Stimulated activated CD8-positive, alpha-beta memory T cell treated with anti-CD3 and anti-CD28 coated beads, Interleukin-7, amount 100 ng/mL, for 1 hour (primary cell): ENCODE measurements at places on chromosomes 4 and X.

DNA sequence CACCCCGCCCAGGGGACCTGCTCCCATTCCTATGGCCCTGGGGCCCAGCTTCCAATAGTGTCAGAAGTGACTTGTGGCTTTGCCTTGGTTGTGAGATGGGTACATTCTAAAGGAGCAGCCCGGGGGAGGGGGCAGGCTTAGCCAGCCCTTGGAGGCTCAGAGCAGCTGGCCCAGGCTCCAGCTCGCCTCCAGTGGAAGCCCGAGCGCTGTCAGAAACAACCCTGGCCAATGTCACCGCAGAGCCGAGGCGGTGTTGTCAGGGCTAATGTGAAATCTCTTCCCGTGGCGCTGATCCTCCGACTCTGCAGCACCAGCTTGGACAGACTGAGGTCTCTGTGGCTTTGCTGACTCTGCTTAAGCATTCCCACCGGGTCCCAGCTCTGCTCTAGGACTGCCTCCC, 29.2 kb upstream of the ZNF81 start:
- no peak for DNase-seq

- DNase-seq: no peak
Observed at GRCh38 chr4:183867247-183867646, 37.9 kb upstream of the STOX2 start.

GRCh38 chr4:33722800-33723516, 2521.4 kb downstream of the ARAP2 start:
- DNase-seq: no peak

DNA sequence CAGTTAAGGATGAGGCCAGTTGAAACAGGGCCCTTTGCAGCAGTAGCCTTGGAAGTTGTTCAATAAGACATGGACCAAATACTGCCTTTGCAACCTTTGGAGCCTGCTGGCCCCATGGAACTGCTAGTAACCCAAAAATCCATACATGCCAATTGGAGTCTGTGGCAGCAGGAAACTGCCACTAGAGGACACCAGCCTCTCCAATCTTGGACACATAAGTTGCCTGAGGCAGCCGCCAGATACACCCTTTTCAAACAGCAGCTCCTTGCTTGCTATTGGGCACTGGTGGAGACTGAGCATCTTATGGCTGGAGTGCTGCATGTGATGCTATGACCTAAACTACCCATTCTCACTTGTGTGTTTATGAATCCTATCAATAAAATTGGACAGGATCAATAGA, 14.8 kb upstream of the LAP3 start:
- no peak for DNase-seq

GRCh38 chr4:26766141-26766540, 94.5 kb upstream of the STIM2 start:
- DNase-seq: no peak

GRCh38 chr4:20882500-20882899, 182.2 kb downstream of the PACRGL start:
- no peak for DNase-seq

GRCh38 chr4:168257768-168258167, 60.8 kb downstream of the DDX60 start:
- DNase-seq: no peak

DNA sequence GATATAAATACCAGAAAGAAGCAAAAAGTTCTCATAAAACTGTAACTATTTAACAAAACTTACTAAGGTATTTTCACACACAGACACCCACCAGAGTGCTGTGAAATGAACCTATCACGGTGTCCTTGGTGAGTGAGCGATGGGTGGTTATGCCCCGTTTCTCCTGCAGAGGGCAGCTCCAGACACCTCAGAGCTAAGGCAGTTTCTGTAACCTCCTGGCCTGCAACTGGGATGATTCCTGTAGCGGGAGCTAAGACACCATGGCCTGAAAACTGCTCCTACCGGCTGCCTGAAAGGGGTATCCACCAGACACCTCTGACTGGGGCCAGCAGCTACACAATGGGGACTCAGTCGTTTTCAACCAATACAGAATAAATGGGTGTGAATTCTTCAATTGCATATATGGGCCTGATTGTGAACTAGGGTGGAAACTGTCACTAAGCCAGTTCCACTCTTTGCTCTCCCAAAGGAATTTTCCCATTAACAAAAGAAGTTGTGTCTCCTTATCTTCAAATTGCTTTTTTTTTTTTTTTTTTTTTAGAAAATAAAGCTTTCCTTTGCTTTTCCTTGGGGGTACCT, 2375.8 kb upstream of the TENM3 start:
- no peak for DNase-seq

- peak; percentile 19 for DNase-seq
Observed at GRCh38 chr4:173169428-173170181, 994 bp downstream of the GALNT7 start.

DNA sequence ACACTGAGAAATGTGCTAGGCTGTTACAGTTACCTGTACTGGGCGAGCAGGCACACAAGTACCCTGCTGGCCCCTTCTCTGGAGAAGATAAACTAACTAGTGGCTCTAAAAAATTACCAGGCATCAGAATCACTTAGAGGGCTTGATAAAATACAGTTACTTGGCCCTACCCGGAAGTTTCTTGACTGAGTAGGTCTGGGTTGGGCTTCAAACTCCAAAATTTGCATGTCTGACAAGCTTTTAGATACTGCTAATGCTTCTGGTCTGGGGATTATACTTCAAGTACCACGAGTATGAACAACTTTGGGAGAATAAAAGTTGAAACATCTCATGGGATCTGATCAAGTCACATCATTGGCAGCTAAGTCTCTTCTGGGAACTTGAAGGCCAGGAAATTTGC, 30.8 kb downstream of the CEP135 start:
- DNase-seq: no peak

DNA sequence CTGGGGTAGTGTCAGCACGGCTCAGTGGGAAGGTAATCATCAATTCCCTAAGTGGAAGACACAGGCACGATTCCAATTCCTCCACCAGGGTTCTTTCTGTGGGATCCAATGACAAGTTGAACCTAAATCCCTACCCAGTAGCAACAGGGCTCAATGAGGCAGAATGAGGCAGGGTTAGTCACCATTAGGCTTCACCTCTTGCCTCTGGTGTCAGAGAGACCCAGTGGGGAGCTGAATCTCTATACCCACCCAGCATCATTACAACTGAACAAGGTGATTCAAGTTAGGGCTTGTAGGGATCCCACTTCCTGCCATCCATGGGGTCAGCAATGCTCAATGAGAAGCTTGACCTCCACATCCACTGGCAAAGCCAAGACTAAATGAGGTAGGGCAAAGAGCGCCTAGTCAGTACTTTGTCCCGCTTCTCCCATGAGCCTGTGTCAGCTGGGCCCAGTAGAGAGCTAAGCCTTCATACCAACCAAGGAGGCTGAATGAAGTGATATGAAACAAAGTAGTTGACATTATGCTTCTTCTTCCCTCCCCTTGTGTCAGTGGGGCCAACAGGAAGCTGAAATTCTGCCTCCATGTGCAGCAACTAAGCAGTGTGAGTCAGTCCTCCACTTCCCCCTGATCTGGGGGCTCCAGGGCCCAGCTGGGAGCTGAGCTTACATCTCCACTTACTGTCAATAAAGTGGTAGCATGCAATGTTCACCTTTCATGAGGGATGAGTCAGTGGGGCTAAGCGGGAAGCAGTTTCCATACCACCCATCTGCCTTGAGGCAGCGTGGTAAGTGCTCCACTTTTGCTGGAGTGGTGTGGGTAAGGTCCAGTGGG, 36.4 kb upstream of the RBM41 start:
- no peak for DNase-seq

DNA sequence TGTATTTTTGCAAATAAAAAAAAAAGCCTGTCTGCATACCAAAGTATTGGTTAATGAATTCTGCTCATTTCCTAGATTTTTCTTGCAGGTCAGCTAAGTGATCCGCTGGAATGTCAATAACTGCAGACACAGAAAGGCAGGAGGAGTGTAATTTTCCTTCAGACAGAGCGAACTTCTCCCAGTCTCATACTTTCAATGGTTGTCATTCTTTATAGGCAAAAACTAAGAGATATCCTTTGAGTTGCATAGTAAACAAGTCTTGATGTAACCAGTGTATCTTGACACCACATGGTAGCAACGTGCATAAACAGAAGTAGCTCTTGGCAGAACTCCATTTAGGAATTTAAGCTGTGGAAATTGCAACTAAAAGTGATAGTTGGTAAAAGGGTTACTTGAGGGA, 8.2 kb downstream of the CAPN6 start:
- no peak for DNase-seq

DNA sequence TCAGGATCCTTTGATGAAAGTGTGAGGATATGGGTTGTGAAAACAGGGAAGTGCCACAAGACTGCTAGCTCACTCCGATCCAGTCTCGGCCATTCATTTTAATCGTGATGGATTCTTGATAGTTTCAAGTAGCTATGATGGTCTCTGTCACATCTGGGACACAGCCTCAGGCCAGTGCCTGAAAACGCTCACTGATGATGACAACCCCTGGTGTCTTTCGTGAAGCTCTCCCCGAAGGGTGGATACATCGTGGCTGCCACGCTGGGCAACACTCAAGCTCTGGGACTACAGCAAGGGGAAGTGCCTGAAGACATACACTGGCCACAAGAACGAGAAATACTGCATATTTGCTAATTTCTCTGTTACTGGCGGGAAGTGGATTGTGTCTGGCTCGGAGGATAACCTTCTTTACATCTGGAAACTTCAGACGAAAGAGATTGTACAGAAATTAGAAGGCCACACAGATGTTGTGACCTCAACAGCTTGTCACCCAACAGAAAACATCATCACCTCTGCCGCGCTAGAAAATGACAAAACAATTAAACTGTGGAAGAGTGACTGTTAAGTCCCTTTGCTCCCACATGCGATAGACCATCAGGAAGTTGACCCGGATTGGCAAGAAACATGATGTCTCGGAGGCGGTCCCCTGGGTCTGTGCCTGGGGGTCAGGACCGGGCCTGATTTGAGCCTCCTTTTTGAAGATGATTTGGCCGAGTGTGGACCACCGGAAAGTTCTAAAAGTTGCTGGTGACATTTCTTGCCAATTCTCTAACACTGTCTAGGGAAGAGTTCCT, 22.2 kb downstream of the LIAS start:
- no peak for DNase-seq

DNA sequence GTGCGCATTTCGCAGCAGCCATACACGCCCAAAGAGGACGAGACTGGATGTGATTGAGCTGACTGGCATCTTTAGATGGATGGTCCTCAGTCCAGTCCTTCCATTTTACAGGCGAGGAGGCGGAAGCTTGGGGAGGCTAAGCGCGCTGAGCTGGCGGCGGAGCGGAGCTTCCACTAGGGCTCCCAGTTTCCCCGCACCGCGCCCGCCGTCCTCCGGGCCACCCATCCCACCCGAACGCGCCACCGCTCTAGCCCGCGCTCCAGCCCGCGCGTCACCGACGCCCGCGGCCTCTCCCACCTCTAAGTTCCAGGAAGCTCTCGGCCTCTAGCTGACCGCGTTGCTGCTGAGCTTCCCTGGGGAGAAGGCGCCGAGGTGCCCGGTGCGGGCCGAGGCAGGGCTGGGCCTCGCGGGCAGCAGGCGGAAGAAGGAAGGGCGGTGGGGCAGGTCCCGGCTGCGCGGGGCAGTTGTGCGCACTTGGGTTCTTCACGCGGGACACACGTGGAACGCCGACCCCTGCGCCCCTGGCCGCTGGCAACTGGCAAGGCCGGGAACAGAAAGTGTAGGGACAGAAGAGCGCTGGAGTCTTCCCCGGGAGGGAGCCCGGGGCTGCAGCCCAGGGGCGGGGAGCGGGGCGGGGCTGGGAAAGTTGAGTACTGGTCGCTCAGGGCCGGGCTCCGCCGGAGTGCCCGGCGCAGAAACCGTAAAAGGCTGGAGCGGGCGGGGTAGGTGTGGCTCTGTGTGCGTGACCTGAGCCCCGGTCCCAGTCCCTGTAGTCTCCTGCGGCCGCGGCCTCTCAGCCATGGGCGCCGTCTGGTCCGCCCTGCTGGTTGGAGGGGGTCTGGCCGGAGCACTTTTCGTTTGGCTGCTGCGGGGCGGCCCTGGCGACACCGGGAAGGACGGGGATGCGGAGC, at the start of gene STBD1:
Gene STBD1, plus strand, starts transcription at position 763 of the 911 bp plus-strand sequence. Its CDS starts 37 bp downstream, at position 800.
- no peak for DNase-seq

DNA sequence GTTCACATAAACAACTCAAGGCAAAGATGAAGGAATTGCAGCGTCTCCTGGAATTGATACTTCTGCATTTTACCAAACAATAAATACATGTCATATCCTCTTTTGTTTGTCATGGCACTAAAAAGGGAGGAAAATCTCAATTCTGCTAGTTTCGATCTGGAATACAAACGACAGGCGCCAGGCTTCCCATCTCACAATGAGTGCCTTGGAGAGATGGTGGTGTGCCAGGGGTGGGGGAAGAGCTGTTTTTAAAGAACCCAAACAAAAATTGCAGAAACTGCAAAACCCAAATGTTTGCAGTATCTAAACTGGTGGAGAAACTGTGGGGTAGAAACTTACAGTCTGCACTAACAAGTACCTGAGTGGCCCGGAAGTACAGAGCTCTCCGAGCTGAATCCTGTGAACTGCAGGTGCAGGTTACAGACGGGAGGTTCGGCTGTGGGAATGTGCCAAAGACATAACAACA, 53.0 kb upstream of the KLF3 start:
- DNase-seq: no peak

GRCh38 chr4:77045490-77045889, 30.3 kb downstream of the CCNI start:
- DNase-seq: no peak

DNA sequence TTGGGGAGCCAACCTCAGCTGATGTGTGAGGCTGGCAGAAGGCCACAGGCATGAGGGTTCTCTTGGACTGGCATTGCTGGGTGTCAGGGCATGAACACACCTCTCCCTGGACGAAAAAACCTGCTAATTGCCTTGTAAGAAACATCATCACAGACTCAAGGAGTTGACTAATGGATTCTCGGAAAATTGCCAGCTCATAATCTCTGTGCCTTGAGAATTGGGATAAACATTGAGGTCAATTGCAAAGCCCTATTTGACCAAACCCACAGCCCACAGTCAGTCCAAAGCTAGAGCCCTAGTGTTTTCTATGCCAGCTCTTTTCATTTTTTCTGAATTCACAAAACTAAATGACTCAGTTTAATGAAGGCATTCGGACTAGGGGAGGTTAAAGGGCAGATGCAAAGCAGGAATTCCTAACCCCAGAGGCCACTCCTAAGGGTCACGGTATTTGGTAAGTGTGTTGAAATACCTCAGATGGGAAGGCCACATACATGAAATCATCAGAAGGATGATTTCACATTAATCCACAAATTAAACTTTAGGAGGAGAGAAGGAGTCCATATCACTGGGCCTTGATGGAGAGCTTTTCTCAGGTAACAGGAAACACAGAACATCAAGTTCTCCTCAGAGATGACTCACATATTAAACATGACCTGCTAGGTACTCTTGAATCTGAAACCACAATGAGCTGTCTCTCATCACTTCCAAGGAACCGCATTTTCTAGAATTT, 39.0 kb upstream of the RASL11B start:
- no peak for DNase-seq

- DNase-seq: no peak
Observed at GRCh38 chrX:65610040-65610439, 57.4 kb upstream of the MSN start.

DNA sequence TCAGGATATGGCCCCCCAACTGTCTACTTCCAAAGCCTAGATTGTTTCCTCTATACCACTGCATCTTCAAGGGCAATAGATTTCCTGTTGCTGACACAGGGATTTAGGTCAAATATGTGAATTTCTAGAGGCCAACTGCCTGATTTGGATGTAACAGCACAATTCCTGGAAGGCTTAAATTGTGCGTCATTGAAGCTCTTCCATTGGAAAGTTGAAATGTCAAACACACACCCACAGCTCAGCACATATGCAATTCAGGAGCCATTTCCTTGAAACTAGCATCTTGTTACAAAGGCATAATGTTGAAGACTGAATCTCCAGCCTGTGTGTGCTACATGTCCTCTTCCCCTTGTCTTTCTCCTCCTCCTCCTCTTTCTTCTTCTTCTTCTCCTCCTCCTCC, 158.6 kb downstream of the STK32B start:
- no peak for DNase-seq

- no peak for DNase-seq
Observed at GRCh38 chrX:151153086-151153485, 23.3 kb upstream of the GPR50 start.
